HCEC 1CT (cell line): ENCODE measurements at places on chromosomes 12 and 14.

- DNase-seq = peak; percentile 79
Observed at GRCh38 chr12:118357257-118358007, 15.3 kb downstream of the TAOK3 start.

DNA sequence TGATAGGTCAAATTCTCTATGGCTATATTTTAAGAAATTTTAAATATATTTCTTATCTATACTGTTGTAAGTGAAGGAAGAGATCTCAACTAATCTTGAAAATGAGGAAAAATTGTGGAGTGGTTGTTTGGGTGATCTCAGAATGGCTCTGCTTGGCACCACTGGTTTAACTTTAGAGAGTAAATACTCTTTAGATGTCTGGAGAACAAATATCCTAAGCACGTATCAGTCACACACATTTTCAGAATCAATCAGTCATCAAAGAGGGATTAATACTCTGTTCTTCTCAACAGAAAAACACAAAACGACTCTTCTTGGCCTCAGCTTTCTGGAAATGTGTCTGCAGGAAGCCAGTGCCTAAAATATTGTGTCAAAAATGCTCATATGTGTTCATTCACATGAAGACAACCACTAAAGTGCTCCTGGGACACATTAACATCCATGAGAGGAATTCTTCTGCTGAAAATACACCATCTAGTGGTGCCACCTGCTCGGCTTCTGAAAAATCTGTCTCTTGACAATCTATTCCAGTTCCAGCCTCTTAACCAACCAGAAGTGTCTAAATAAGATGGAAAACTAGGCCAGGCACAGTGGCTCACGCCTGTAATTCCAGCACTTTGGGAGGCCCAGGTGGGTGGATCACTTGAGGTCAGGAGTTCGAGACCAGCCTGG, 81.1 kb upstream of the CCDC198 start:
- DNase-seq = no peak

DNA sequence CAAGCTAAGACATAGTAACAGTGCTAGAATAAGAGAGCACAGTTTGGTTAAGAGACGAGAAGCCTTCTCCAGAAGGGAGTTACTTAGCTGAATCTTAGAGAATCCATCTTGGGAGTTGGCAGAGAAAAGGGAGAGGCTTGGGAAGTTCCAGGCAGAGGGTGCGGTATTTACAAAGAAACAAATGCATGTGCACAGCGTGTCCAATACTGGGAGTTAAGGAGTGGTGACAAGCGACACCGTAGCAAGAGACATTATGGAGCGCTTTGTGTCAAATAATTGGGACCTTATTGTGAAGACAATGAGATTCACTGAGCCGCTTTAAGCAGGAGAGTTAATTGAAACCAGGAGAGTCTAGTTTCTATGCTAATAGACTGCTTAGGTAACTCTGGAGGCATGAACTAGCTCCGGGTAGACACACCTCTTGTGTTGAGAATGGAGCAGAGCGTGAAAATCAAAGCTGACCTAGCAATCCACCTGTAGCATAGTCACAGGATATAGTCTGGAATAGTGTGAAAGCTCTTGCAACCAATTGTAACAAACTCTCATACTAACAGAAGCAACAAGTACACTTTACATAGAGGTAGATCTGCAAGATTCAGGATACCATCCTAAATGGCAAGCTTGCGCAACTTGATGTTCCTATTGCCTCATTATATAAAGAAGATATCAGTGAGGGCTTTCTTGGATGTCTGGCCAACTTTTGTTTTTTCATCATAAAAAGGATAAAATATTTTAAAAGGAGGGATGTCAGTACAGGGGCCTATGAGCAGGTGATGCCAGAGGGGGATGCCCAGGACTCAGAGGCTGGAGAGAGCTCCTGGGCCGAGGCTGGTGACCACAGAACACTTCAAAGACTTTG, 5.3 kb downstream of the ALDH1L2 start:
- no peak for DNase-seq

GRCh38 chr12:78208092-78208491, 377.4 kb downstream of the NAV3 start:
- DNase-seq = no peak

GRCh38 chr14:94346841-94347240, 23.7 kb upstream of the SERPINA6 start:
- DNase-seq = no peak

DNA sequence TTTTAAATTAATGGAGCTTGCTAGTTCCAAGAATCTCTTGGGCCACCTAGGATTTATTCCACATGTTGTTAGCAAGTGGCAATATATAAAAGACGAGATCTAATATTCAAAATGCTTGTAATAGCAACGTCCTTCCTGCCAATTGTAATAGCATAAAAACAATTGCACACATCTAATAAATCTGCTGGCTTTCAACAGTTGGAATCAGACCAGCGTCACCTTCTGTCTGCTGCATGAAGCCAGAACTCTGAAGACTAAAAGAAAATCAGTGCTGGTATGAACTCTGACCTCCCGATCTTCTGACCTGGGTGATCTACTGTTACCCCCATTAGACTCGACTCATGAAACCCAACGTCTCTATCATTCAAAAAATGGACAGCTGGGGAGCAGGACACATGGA, 100.6 kb downstream of the DIO2 start:
- no peak for DNase-seq

GRCh38 chr12:19741132-19741489, 301.8 kb downstream of the AEBP2 start:
- DNase-seq = no peak

- peak; percentile 6 for DNase-seq
Observed at GRCh38 chr12:127035011-127035879, 1231.7 kb upstream of the TMEM132C start.

DNA sequence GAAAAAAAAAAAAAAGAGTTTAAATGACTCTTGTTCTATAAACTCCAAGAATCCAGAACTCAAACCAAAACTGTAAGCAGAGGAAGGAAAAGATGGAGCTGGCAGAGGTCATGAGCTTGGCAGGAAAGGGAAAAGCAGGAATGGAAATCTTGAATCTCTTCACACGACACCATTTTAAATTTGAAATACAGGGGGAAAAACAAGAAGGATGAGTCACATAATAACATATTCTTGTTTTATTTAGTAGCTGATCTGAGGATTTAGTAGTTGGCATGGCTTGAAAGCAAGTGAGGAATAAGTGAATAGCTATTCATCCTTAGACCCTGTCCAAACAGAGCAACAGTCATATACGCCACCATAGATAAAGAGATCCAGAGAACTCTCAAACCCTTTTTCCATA, 35.0 kb downstream of the EPS8 start:
- DNase-seq = peak; percentile 55

DNA sequence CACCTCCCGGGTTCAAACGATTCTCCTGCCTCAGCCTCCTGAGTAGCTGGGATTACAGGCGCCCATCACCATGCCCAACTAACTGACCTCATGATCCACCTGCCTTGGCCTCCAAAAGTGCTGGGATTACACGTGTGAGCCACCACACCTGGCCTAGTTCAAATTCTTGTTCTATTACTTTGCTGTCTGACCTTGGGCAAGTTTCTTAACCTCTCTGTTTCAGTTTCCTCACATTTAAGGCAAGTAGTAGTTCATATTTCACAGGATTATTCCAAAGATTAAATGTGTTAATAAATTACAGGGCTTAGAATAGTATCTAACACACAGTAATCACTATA, 10.9 kb downstream of the RXYLT1 start:
- DNase-seq = no peak

DNA sequence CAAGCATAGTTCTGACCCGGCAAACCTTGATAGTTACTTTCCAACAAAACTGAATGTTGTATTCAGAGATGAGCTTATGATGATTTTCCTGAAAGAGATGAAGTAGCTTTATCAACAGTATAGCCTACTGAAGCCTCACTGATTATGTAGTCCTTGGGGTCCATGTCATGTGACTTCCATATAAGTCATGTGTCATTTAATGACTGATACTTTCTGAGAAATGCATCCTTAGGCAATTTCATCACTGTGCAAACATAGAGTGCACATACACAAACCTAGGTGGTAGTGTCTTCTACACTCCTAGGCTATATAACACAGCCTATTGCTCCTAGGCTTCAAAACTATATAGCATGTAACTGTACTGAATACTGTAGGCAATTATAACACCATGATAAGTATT, 28.5 kb upstream of the TUBA1C start:
- DNase-seq = no peak

GRCh38 chr14:100067971-100068959, 3.0 kb downstream of the EVL start:
- no peak for DNase-seq

DNA sequence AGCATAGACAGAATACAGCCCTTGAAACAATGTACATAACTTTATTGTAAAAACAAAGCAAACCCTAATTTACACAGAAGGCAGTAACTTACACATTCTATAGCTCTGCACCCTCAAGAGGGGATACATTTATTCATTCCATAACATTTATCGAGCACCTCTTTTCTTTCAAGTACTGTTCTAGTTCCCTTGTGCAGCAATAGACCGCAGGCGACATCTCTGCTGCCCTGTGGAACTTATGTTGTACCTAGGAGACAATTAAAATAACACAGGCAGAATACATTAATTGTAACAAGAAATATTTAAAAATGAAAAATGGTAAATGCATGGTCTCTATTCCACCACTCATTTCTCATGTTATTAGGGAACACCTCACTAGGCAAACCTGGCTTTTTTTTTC, 1.4 kb upstream of the ARHGDIB start:
- DNase-seq = no peak

DNA sequence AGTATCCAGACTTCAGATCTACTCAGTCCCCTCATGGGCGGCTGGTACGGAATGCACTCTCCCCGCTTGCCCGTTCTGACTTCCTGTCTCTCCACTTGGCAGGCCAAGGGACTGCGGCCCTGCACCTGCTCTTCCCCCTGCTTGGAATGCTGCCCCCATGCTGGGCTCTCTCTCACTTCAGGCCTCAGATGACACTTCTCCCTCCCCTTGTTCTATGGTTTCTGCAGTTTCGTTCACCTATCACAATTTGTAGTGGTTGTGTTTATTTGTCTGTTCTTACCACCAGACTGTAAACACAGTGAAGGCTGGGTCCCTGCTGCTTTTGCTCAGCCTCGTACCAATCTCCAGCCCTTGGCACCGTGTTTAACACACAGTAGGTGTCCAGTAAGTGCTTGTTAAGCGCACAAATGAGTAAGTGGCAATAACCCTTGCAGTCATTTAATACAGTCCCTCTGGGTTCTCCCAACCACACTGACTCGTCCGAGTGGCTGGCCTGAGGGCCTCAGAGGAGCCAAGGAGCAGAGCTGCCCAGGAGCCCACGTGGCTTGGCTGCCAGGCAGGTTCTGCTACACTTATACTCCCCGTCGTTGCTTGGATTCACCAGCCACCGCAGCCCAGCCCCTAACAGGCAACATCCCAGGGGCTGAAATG, 11.8 kb downstream of the SLC6A12 start:
- no peak for DNase-seq

GRCh38 chr14:89242652-89243279, 174.3 kb downstream of the FOXN3 start:
- no peak for DNase-seq
